Activated naive CD8-positive, alpha-beta T cell treated with anti-CD3 and anti-CD28 coated beads, Interleukin-2, amount 10 ng/mL, durations not matched to agents 7 days and 5 days (primary cell): ENCODE measurements at places on chromosomes 7 and 10. TPM values are rescaled to one million over a fixed set of nuclear protein-coding genes. Genes with fewer than 3 reads are reported as not detected.

The JCAD gene
- 0.20 TPM for total RNA-seq

The RARRES2 gene
- not detected for total RNA-seq

The PRPS1L1 gene
- total RNA-seq, result not detected

The ANKRD22 gene
- not detected for total RNA-seq

The HERC4 gene
- 71.5 TPM for total RNA-seq

The PTN gene
- not detected for total RNA-seq

The BAMBI gene
- 0.31 TPM for total RNA-seq

The LLCFC1 gene
- total RNA-seq, result not detected

The TMEM229A gene
- total RNA-seq, result not detected

The IFIT1B gene
- not detected for total RNA-seq

The SPDYE5 gene
- total RNA-seq, result 0.14 TPM

The ASZ1 gene
- total RNA-seq, result not detected

The EFCAB10 gene
- total RNA-seq, result not detected

The HGF gene
- total RNA-seq, result not detected

The CRTAC1 gene
- not detected for total RNA-seq

The ZPBP gene
- not detected for total RNA-seq

The ACHE gene
- 0.34 TPM for total RNA-seq

The HMX3 gene
- not detected for total RNA-seq

The ACTL6B gene
- total RNA-seq, result not detected

The ASAH2 gene
- total RNA-seq, result 5.2 TPM

The TSPAN13 gene
- 0.42 TPM for total RNA-seq

The CYP3A7 gene
- total RNA-seq, result not detected

The CDNF gene
- total RNA-seq, result 1.0 TPM

The TMEM236 gene
- total RNA-seq, result 0.11 TPM

The THSD7A gene
- not detected for total RNA-seq

The KIAA1549 gene
- 1.1 TPM for total RNA-seq

The AKR1C4 gene
- total RNA-seq, result not detected
